ENCODE measurements at places on chromosomes 2 and 18.

DNA sequence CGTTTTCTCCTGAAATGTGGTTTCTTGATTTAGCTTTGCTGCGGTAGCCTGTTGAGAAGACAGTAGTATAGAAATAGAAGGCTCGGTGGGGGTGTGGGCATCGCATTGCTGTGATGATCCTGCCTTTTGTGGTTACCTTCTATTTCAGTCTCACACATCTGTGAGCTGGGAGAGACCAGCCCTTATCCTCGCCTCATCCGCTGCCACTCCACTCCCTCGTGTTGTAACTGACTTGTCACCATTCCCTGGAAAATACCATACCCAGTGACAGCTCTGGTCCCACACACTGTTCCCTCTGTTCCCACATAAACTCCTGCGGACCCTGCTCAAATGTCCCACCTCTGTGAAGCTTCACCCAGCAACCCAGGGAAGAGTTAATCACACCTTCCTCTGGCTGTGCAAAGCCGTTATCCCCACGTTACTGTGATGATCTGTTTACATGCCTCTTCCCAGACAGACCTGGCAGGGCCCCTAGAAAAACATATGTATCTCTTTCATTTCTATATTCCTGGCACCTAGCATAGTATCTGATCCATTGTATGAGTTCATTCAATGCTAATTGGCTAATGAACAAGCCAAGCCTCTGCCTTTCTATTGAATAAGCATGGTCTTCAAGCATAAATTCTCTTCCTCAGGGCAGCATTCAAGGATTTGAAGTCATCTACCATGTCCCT, 114.6 kb downstream of the MAPK4 start:
- DNase-seq = no peak

DNA sequence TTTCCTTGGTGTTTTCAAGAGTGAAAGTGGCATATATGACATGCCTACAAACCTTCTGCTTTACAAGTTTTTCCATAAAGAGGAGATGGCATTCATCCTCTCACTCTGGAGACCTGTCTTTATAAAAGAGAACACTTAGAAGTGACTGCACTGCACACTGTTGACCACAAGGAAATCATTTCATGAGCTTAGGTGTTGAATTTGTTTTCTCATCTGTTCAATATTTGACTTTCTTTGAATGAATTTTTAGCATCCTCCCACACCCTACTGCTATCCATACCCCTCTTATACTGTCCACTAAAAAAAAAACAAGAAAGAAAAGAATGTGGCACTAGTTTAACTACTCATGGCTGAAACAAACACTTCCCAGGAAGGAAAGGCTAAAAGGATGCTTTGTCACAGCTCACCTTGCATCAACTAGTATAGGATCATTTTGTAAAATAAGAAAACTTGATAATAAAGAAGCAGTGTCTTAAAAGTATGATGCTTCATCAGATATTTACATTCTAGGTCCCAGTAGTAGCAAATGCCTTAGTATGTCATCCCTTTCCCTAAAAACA, 83.0 kb downstream of the ACVR1 start:
- no peak for DNase-seq

DNA sequence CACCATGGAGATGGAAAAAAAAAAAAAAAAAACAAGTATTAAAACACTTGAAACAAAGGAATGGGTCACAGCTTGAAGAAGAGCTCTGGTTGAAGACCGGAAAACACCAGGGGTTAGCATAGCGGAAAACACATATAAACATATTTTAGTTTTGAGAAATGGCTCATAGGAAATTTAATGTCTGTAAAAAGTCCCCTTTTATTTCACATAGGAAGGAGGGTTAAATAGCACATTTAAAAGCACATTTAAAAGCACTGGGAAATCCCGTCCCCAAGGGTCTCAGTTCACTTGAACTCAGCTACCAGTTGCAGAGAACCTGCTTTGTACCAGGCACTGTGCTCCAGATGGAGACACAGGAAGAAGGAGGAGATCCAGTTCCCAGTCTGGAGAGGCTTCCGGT, 65.5 kb downstream of the KCNE4 start:
- DNase-seq = no peak

DNA sequence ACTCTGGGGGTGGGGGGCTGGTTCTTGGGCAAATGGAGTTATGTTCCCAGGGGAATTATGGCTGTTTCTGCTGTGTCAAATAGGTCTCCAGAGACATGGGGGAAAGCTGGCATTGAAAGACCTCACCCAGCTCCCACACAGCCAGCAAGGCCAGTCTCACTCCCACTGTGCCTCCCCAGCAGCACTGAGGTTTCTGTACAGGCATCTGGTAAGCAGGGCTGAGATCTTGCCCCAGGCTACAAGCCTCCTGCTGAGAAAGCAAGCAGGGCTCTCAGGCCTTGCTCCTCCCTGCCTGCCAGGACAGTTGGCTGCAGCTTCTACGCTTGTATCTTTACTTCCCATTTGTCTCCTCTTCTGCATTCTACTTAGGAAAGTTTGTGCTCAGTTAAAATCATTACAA, 50.5 kb upstream of the FHOD3 start:
- no peak for DNase-seq

GRCh38 chr2:101265893-101266499, 13.3 kb downstream of the CNOT11 start:
- no peak for DNase-seq

DNA sequence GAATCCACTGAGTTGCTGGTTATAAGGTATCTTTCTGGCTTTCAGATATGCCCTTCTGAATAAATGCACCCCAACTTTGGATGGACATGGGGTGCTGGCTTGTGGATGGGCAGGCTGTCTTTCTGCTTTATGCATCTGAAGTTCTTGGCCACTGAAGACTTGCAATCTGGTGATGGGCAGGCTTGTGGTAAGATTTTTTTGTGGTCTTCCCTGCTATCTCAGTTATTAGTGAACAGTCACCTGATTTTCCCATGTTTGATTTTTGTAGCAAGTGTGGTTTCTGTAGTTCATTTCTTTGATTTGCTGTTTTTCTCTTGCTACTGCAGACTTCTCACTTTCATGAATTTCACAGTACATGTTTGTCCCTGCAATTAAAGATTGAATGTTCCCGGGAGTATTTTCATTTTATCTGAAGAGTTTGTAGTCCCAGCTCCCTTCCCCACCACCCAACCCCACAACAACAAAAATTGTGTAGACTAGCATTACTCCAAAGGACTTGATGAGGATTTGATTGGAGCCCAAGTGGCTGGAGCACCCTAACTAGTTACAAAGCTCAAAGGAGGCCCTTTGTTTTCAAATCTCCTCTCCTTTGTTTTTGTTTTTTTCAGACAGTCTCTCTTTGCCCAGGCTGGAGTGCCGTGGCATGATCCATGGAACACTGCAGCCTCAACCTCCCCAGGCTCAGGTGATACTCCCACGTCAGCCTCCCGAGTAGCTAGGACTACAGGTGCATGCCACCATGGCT, 63.6 kb upstream of the MGAT5 start:
- no peak for DNase-seq

- DNase-seq = no peak
These were observed at the start of gene CPLX4 for GRCh38 chr18:59318460-59319050. Gene CPLX4, minus strand, starts transcription at chr18:59318649. Its CDS starts 187 bp downstream, at chr18:59318462.

DNA sequence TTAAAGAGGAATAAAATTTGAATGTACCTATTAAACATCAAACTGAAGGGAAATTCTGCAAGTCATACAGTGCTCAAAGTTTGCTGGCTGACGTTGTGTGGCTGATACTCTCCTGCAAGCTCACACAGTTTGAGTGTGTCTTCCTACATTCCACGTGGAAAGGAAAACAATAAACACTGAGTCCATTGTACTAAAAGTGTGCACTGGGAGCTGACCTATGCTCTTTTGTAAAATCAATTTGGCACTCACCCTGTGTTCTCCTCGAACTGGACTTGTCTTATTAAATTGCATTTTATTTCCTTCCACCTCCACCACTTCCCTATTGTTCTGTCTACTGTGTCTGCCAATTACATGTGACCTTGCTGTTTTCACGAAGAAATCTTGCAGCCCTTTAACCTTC, 458.0 kb downstream of the CPS1 start:
- DNase-seq = no peak

DNA sequence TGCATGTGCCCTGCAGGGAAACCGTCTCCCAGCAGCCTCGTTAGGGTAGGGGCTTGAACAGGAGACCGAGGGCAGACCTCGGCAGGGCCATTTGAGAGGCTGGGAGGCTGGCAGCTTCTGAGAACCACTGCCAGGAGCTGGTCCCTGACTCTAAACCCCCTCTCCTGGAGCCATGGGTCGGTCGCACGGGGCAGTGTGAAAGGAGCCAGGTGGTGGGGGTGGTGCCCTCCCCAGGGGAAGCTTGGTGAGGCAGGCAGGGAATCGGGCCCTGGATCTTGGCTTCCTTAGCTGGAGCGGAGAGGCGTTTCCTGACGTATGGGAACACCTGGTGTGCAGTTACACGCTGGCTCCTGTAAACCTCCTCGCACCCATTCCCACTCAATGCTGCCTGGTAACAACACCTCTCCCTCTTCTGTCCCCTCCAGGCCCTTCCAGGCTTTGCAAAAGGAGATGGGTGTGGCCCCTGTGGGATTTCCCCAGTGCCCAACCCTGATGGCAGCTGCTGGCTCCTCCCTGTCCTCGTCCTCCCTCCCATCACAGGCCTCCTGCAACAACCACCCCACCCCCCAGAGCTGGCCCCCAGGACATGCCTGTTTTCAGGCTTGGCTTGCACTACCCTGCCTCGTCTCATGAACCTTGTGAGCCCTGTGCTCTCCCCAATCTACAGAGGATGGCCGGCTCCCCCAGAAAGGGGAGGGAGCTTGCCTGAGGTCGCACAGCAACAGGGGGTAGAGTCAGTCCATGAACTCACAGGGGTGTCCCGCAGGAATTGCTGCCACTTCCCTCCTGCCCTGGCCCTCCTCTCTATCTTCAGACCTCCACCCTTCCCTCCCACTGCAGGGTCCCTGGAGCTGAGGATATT, 24.4 kb downstream of the ADRA2B start:
- DNase-seq = no peak

- DNase-seq = no peak
These were observed 143.3 kb downstream of the PXDN start for GRCh38 chr2:1601067-1601412.

DNA sequence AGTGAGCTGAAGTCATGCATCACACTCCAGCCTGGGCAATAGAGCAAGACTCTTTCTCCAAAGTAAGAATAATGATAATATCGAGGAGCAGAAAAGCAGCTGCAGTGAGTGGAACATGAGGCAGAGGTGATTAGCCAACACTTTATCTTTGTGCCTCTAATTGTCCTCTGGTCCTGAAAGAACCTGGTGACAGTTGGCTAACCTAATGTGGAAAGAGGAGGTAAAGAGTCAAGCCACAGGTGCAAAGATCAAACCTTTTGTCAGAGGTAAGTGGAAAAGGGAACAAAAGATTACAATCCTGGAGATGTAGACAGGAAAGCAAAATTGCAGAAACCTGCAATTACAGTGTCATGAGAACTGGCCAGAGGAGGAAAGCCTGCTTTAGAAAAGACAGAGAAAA, 53.5 kb upstream of the LCLAT1 start:
- DNase-seq = no peak

- no peak for DNase-seq
These were observed 49.7 kb upstream of the ODC1 start for GRCh38 chr2:10497797-10498251.

GRCh38 chr2:236674238-236674637, 104.6 kb downstream of the ACKR3 start:
- DNase-seq = no peak

GRCh38 chr2:186399082-186399644, 86.9 kb upstream of the ZC3H15 start:
- DNase-seq = no peak

- no peak for DNase-seq
These were observed 62.5 kb downstream of the GNAL start for GRCh38 chr18:11751341-11752115.

DNA sequence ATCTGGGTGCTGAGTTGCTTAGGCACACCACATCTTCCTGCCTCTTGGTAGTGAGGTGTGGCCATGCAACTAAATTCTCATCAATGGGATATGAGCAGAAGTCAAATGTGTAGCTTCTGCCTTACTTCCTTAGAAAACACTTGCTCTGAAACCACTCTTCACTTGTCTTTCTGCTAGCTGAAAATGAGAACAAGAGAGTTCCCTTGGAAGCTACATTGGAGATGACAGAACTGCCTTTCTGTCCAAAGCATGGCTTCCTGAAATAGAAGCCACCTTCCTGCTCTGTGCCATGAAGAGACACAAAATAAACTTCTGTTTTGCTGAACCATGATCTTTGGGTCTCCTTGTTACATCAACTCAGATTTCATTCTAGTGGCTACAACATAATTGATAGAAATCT, 659.9 kb downstream of the IRS1 start:
- DNase-seq = no peak

DNA sequence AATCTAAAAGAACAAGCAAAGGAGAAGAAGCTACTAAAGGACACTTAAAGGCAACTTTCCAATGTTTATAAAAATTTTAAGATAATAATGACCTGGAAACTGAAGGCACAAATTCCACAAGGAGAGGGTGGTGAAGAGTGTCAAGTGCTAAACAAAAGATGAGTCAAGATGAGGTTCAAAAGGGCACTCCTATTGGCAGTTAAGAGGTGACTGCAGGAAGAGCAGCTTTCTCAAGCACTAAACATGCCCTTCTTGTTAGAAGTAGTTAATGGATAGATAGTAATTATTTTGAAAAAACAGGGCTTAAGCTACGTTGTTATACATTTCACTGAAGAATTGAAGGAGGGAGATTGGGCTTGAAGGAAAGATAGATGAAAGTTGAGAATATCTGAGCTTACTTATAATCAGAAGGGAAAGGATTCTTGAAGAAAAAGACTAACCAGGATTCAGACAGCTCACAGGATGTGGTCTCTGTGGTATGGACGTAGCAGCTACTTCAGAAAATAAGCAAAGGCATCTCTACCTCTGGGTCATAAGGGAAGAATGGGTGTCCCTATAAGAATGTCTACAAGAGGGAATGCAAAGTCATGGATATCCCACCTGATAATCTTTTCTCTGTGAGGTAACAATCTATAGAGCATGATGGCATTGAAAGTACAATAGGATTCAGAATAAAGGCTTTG, 454.7 kb upstream of the SLC39A10 start:
- DNase-seq = no peak

- DNase-seq = no peak
These were observed 353.2 kb upstream of the PKDCC start for GRCh38 chr2:41694536-41695049.

DNA sequence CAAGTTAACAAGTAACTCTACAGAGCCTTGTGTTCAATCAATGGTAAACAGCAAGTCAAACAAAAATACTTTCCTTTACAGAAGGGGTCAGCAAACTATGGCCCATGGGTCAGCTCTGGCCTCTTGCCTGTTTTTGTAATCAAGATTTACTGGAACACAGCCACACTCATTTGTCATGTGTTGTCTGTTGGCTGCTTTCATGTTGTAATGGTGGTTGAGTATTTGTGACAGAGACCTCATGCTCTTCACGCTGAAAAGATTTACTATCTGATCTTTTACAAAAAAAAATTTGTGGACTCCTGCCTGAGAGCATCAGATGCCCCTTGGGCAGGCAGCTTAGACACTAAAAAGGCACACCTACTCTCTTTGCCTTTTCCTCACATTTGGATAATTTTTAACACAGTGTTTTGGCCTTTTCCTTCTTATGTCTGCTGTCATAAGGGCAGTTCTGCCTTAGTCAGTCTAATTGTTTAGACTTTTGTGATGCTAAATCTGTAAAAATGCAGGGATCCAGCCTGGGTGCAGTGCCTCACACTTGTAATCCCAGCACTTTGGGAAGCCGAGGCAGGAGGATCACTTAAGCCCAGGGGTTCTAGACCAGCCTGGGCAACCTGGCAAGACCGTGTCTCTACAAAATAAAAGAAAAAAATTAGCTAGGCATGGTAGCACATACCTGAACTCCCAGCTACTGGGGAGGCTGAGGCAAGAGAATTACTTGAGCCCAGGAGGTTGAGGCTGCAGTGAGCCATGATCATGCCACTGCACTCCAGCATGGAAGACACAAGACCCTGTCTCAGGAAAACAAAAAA, 18.3 kb downstream of the IL1B start:
- no peak for DNase-seq
